Iris pigment epithelial cell (primary cell): ENCODE measurements at places on chromosomes 1 and 21.

- no peak for DNase-seq
Observed at GRCh38 chr21:44492567-44493385, 37.5 kb downstream of the LRRC3 start.

- peak; percentile 26 for DNase-seq
Observed at GRCh38 chr1:149884433-149885338, 14.7 kb upstream of the BOLA1 start.

DNA sequence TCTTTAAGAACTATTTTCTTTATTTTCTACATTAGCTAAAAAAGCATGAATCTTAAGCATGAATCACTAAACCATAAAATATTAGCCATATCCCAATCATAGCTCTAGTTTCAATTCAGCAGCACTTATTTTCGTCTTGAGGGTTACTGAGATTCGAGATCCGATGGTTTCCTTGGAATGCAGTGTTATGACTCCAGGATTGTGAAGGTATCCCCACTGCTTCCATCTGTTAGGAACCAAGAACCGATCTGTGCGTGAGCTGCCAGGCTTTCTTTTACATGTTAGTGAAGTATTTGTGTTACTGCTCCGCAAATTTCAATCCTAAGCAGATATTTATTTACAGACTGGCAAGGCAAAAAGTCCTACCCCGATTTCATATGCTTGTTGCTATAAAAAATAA, 18.8 kb downstream of the TNFRSF9 start:
- DNase-seq = peak; percentile 30

GRCh38 chr1:232793944-232794343, 11.3 kb upstream of the MAP10 start:
- peak; percentile 93 for DNase-seq

DNA sequence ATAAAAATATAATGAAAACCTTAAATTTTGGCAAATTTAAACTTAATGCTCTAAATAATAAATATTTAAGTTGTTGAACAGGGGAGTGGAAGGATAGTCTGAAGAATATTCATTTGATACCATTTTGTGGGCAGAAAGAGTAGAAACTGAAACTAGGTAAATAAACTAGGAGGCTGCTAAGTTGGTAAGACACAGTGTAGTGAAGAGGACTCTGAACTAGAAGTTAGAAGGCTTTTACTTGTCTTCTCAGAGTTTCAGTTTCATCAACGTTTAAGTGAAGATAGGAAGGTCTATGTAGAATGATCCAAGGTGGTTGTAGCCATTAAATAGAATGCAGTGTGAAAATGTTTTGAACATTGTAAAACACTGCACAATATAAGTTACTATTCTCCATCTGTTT, 516.9 kb downstream of the AMY1C start:
- DNase-seq = no peak

DNA sequence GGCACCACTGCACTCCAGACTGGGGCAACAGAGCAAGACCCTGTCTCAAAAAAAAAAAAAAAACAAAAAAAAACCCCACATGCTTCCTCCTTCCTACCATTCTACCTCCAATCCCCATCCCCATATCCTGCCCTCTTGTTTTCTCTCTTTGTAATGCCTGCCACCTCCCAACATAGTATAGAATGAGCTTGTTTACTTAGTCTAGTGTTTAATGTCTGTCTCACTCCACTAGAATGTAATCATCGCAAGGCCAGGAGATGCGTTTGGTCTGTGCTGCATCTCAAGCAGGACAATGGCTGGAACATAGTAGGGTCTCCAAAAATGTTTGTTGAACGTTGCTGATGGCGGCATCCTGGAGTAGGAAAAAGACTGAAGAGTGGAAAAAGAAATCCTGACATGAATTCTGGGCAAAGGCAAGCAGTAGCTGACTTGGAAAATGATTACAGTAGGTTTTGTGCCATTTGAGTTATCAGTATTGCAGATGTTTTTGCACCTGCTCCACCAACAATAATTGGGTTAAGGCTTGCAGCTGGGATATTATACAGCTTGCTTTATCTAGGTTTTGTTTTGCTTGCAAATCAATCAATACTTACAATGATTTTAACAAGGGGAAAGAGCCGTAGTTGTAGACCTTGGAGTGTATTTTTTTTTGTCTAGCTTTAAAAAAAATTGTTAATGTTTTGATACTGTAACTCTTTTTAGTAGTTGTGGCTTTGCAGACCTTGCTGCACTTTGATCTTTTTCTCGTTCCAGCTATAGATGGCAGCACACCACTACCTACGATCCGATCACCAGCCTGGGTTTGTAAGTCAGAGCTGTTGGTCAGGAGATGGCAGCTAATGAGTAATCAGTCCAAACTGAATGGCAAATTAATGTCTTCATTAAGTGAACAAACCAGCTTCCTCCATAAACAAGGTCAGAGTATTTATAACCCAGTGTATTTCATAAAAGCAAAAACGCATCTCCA, 62.4 kb downstream of the BACH1 start:
- DNase-seq = no peak

DNA sequence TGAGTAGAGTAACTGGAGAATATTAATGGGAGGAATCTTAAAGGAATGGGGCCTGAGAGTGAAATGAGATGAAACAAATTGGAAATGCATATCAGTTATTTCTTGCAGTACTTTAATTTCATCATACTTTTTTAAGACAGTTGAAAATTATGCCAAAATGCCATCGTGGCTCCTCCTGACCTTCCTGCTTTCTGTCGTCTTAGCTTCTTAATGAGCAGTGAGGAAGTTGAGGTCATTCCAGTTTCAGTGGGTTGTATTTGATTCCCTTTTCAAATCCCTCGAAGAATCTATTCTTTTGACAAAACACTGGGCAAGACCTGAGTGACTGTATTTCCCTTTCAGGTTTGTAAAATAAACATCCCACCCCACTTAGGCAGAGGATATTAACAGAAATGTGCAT, 134.9 kb upstream of the MAP1LC3C start:
- no peak for DNase-seq

- no peak for DNase-seq
Observed at GRCh38 chr1:215669806-215670491, 102.8 kb downstream of the KCTD3 start.

DNA sequence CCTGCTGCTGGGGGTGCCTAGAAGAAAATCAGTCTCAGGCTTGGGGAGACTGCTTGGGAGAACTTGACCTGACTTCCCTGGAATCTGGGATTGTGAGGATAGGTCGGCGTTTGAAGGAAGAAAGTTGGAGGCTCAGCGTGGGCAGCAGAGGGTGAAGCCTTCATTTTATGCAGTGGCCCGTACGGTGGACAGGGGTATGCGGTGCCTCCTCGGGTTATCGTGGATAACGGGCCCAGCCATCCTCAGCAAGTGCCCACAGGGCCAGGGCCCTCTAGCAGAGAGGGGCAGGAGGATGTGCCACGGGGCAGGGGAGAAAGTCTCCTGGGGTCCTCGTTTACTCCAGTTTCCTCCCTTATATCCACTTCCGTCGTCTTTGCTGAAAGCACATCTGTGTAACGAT, 34.0 kb downstream of the CHAF1B start:
- no peak for DNase-seq

- no peak for DNase-seq
Observed at GRCh38 chr1:152448095-152448494, 34.0 kb upstream of the CRNN start.

- no peak for DNase-seq
Observed at GRCh38 chr1:83500987-83501591, 497.8 kb downstream of the TTLL7 start.

DNA sequence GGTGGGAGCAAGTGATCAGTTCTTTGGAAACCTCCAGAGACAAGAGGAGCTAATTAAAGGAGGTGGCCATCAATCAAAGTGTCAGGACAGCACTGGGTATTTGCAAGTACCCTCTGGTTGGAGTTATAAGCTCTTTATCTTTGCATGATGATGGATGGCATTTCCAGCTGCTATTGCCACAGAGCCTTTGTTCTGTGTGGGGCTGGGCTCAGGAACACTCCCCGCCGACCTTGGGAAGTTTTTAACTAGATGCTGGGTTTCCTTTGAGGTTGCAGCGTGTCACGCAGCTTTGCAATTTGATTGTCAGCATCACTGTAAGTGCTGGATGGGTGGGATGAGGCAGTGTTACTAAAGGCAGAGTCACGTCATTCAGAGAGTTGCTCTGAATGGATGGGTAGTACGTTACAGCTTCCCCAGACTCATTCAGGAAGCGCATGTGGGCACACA, 68.9 kb downstream of the CNIH3 start:
- no peak for DNase-seq
